CD4-positive, alpha-beta T cell treated with Interleukin-2 at 100 ng/mL for 4 hours (primary cell): ENCODE measurements at places on chromosomes 7 and 10.

- DNase-seq: no peak
Measured at GRCh38 chr10:11698691-11699549, 43.3 kb upstream of the ECHDC3 start.

DNA sequence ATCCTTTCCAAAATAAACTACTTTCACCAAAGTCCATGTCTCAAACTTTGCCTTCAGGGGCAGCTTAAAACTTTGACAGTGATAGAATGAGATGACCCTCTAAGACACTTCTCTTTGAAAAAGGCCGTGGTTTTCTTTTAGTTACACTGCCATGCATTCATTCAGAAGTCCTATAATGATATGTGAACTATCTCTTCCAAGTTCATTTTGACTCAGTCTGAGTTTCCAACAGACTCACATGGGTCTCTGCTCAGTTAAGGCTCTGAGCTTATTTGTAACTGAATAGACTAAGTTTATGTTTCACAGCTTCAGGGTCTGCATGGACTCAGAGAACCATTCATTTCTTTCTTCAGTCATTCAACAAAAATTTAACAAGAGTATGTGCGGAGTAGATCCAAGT, 208.9 kb upstream of the PRSS1 start:
- DNase-seq: no peak

- DNase-seq: no peak
Measured at GRCh38 chr7:117955046-117955445, 81.8 kb upstream of the CTTNBP2 start.

DNA sequence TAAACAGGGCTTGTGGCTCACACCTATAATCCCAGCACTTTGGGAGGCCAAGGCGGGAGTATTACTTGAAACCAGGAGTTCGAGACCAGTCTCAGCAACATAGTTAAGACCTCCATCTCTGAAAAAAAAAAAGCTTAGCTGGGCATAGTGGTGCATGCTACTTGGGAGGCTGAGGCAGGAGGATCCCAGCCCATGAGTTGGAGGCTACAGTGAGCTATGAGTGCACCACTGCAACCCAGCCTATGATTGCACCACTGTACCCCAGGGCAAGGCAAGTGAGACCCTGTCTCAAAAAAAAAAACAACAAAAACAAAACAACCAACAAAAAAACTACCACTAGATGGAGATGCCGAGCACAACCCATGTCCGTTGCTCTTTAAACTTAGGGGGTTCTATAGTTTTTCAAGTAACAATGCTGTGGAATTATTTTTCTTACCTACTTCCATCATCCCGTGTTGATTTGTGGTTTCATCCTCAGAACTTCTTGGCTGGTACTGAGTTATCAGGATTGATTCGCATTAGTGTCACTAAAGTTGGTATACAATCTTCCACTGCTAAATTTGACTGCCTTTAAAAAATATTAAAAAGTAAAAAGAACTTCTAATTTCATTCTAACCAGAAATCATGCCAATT, 12.2 kb upstream of the REPIN1 start:
- peak; percentile 56 for DNase-seq

- DNase-seq: no peak
Measured at GRCh38 chr10:53765311-53765710, 992.7 kb upstream of the MBL2 start.

DNA sequence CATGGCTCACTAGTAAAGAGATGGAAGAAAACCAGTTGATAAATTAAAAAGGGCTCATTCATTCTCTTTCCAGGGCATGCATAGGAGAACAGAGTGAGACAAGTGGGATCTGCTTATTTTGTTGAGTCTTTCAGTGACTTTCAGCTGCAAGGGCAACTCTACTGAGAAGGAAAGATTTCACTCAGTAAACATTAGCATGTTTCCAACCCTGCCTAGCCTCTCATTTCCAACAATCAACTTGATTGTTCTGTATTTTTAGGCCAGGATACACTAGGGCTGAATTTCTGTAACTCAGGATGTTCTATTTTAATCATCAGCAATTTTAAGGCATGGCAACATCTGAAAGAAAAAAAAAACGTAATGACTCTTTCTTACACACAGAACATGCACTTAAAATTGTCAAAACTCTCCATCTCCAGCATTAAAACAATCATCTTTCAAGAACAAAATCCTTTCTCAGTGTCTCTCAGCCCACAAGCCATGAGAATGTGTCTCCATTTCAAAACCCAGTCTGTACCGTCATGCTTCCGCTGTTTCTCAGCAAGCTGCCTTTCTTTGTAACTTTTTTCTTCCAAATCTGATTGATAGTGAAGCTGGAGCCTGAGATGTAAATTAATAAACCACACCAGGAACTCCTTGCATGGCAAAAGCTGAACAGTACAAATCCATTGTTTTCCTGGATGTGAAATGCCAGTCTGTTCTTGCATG, 147.2 kb upstream of the KLF14 start:
- DNase-seq: no peak

DNA sequence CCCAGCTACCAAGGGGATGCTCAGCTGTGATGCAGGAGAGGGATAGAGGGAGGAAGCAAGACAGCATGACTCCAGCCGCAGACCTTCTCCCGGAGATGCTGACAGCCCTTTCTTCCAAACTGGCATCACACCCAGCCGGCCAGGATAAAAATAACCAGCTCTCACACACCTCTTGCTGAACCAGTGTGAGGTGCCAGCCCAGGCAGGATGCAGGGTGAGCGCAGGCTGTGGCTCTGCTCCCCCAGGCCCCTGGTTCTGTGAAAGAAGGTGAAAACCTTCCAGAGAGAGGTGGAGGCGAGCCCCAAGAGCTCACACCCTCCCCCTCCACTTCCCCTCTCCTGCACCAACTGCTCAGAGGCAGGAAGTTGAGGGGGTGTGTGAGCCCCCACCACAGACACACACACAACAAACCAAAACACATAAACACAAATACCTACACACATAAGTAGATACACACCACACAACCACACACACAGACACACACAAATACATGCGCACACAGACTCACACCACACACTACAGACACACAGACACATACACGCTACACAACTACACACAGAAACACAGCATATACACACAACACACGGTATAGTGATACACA, 4.0 kb downstream of the GPR15LG start:
- peak; percentile 60 for DNase-seq

DNA sequence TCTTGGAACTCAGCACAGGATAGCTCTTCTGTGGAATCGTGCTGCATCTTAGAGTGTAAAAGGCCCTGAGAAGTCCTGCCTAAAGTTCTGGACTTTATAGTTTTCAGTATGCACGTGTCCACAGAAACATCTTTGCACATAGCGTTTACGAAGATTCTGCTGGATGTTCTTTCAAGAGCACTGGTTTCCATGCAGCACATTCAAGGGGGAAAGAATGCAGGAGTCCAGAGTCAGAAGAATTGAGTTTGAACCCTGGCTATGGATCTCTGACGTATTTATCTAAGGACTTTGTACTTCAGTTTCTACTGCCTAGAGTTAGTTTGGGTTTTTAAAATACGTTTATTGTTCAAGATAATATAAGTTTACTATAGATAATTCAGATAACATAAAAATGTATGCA, 282.8 kb upstream of the ZMIZ1 start:
- DNase-seq: no peak

GRCh38 chr10:33306126-33306525, 28.3 kb downstream of the NRP1 start:
- DNase-seq: no peak

DNA sequence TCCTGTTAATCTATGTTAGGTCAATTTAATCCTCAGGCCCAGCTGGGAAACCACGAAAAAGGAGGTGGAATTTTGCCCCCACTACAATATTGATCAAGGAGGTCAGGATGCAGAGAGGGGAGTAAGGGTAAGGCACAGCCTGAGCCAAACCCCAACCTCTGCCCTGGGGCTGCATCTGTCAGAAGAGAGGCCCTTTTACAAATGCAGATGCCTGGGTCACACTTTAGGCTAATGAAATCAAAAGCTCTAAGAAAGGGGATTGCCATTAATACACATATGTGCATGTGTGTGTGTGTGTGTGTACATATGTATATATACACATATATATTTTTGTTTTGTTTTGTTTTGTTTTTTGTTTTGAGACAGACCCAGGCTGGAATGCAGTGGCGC, 25.5 kb upstream of the TRUB1 start:
- no peak for DNase-seq

GRCh38 chr7:33400214-33400538, 270.8 kb downstream of the BBS9 start:
- no peak for DNase-seq

- DNase-seq: peak; percentile 74
Measured at GRCh38 chr10:114526126-114526503, 121.8 kb upstream of the AFAP1L2 start.

GRCh38 chr7:140008755-140009610, 53.8 kb downstream of the PARP12 start:
- DNase-seq: no peak

DNA sequence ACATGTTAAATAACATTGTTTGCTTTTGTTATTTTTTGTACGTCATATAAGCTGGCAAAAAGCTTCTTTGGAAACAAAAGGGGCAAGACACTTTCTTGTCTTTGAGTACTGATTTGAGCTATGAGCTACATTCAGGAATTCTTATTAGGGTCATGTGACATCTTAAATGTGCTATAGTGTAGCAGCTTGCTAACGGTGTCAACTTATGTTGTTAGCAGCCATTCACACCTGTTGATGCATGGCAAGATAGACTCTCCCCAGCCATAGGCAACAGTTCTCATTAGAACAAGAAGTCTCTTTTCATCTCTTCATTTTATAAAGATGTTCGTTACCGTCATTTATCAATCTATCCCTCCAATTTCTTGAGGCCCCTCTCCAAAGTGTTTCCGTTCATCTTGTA, 213.7 kb downstream of the CSTF2T start:
- no peak for DNase-seq

DNA sequence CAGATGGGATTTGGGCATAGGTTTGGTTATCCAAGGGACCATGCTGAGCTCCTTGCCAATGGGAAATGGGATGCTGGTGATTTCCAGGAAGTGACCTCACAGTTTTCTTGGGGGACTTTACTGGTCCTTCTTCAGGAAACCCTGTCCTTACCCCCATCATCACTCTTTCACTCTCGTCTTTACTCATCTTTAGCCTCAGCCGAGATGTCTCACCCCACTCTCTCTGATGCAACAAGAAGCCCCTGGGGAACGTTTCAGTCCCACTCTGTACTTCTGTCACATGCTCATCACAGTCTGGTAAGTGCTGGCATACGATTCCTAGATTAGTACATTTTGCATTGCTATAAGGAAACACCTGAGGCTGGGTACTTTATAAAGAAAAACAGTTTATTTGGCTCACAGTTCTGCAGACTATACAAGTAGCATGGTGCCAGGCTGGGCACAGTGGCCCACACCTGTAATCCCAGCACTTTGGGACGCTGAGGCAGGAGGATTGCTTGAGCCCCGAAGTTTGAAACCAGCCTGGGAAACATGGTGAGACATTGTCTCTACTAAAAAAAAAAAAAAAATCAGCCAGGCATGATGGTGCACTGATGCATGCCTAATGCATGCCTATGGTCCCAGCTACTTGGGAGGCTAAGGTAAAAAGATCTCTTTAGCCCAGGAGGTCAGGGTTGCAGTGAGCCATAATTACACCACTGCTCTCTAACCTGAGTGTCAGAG, 63.5 kb upstream of the VKORC1L1 start:
- no peak for DNase-seq

- no peak for DNase-seq
Measured at GRCh38 chr7:108648989-108649388, 79.3 kb downstream of the DNAJB9 start.

DNA sequence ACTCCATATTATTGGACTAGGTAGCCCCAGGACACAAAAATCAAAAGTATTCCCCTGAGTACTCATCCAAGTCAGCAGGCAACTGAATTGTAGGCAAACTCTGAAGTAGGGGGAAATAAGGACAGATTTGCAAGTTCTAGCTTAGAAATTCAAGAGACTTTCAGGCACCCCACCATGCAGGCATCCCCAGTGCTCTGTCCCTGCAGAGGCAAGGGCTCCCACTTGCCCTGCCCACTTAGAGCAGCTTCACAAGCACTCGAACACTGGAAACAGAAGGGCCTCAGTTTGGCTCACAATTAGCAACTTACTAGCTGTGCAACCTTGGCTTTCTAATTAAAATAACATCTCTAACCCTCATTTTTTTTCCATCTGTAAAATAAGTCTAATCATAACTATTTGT, 209.2 kb downstream of the C7orf25 start:
- no peak for DNase-seq

DNA sequence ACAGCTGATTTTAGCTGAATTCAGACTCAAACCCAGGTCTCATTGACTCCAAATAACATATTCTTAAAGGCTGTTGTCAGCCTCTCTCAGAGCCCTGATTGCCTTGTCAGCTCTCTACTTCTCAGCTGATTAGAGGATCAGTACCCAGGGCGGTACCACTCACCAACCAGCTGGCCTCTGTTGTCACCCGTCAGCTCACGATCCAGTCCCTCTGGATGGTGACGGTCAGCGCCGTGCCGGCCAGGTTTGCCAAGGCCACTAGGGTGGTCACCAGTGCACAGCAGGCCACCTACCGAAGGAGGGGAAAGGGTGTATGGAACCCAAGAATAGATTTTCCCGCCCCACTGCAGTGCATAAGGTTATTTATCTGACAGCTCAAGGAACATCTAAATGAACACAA, 52.3 kb upstream of the TOMM7 start:
- DNase-seq: no peak

GRCh38 chr7:140732416-140732815, 35.9 kb downstream of the NDUFB2 start:
- DNase-seq: no peak

DNA sequence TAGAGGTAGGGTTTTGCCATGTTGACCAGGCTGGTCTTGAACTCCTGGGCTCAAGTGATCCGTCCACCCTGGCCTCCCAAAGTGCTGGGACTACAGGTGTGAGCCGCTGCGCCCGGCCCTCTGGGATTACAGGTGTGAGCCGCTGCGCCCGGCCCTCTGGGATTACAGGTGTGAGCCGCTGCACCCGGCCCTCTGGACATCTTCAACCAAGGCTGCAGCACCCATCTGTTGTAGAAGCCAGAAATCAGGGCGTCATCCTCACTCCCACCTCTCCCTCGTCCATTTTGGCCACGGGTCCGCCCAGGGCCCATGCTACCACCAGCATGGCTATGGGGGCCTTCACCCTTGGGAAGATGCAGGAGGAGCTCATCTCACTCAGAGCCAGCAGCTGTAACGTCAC, 38.5 kb upstream of the EBF3 start:
- DNase-seq: no peak

DNA sequence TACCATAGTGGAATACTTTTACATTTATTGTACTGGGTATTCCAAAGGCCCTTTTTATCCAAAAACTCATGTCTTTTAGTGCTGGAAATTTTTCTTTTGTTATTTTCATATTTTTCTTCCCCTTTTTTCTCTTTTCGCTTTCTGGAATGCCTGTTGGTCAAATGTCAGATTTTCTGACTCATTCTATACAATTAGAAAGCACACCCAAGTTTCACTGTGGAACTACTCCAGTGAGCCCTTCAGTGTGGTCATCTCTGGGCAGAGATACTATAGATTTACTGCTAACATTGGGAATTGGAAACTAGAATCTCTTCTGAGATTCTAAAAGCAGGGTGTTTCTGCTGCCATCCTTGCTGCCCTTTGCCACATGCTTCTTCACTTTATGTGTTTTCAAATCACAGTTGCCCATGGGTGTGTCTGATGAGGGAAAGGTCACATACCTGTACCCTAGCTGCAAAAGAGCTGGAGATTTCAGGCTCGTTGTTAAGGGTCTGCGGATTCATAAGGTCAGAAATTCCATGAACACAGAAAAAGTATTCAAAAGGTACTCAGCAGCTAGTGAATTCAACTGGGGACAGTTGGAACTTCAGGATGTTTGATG, 5.6 kb upstream of the WASL start:
- DNase-seq: no peak
